ENCODE measurements at places on chromosomes 3 and 15.
A peak's percentile ranks its signal among the peaks of the same experiment; 100 is the strongest.

GRCh38 chr3:69866988-69867720 lies 127.9 kb downstream of the MITF start:
- no peak for DNase-seq

DNA sequence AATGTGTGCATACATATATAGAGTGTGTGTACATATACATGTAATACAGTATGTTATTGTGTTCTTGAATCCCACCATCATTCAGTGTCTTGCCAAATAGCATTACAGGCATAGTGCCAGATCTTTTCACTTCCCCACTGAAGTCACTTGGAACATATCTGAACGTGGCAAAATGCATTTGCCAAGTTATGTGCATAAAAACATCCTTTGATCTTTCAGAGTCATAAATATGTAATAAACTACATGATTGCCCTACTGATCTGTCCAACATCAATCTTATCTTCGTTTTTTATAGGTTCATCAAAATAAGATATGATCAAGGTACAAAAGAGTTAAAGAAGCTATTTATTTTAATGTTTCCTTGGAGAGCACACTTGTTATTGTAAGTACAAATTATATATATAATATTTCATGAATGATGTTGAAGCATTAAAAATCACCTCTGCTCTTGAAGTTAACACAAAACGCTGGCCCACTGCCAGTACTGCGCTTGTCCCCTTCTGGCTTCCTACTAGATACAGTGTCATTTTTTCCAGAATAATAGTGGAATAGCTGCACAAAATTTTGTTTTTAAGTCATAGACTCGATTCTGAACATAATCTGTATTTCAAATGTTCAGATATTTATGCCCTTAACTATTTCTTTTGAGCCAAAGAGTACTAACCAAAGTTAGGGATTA lies 549.5 kb upstream of the ARRDC4 start:
- no peak for DNase-seq

- DNase-seq, result no peak
These were observed 66.2 kb upstream of the FOXP1 start for GRCh38 chr3:71649757-71650156.

- no peak for DNase-seq
These were observed 14.4 kb upstream of the SEC13 start for GRCh38 chr3:10335190-10335738.

- DNase-seq, result no peak
These were observed 101.7 kb downstream of the DAPK2 start for GRCh38 chr15:63944681-63944955.

- no peak for DNase-seq
These were observed 2.2 kb downstream of the INAFM2 start for GRCh38 chr15:40325700-40326099.

GRCh38 chr3:97106652-97106989 lies 292.2 kb downstream of the EPHA6 start:
- DNase-seq, result no peak

DNA sequence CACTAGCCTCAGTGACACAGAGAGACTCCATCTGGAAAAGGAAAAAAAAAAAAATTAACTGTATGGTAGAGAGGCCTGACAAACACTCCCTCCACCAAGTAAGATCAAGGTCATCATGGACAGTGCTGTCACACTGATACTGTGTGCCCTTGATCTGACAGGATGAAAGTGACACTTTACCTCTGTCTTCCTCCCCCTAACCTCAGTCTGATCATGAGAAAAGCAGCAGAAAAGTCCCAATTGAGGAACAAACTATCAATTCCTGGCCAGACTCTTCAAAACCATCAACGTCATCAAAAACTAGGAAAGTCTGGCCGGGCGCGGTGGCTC lies 26.7 kb downstream of the PGPEP1L start:
- no peak for DNase-seq

GRCh38 chr15:58159827-58160386 lies 21.7 kb downstream of the AQP9 start:
- no peak for DNase-seq

DNA sequence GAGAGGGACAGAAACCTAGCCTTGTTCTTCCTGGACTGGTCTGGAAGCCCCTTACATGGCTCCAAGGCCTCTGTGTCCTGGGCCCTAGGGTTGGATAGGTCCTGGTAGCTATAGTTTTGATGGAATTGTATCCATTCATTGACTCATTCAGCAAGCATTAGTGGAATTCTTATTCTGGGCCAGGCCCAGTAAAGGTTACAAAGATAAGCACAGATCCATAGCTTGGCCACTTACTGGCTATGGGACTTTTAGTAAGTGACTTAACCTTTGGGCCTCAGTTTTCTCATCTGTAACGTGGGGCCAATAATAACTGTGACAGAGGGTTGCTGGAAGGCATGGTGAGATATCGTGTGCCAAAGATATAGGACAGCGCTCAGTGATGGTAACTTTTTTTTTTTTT lies 13.6 kb upstream of the DAG1 start:
- no peak for DNase-seq

DNA sequence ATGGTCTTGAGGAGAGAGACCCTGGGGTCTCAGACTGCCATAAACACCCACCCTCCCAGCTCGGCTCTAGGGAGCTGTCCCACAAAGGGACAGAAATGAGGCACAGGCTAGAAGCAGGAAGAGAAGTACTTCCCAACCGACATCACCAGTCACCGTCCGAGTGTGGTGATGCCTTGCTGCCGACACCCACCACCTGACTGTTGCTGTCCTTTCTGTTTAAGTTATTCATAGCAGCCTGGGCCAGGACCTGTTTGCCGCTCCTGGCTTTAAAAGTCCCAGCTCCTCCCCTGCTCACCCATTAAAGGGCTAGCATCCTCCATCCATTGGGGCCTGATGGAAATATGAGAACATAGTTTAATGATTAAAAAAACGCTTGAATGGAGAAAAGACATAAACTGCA lies 13.2 kb upstream of the SPG11 start:
- peak; percentile 67 for DNase-seq

GRCh38 chr3:50203809-50204803 lies 965 bp upstream of the SLC38A3 start:
- DNase-seq, result no peak

- no peak for DNase-seq
These were observed 8.4 kb downstream of the MED12L start for GRCh38 chr3:151093905-151094304.

DNA sequence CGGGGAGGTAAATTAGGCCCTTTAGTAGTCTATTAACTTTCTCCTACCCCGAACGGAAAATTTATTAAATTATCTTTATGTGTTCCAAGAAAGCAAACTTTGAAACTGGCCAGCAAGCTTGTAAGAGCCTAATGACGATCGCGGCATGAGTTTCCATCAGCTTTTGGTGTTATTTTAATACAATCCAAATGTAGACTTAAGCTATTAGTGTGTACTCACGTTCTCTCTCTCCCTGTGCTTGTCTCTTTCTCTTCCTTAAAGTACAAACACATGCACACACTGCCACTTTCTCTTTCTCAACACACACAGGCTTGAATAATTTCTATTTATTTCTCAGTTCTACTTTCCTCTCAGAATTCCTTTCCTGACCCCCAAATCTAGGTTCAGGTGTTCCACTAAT lies 108.8 kb upstream of the MME start:
- no peak for DNase-seq

DNA sequence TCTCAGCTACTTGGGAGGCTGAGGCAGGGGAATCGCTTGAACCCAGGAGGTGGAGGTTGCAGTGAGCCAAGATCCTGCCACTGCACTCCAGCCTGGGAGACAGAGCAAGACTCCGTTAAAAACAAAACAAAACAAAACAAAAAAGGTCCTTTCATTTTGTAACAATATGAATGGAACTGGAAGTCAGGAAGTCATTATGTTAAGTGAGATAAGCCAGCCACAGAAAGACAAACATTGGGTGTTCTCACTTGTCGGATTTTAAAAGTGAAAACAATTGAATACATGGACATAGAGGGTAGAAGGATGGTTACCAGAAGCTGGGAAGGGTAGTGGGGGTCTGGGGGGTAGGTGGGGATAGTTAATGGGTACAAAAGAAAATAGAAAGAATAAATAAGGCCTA lies 12.5 kb upstream of the B3GALNT1 start:
- DNase-seq, result no peak

GRCh38 chr15:88542342-88542733 lies 4.1 kb downstream of the DET1 start:
- no peak for DNase-seq

- no peak for DNase-seq
These were observed 258.6 kb upstream of the RASGRP1 start for GRCh38 chr15:38823263-38823662.

DNA sequence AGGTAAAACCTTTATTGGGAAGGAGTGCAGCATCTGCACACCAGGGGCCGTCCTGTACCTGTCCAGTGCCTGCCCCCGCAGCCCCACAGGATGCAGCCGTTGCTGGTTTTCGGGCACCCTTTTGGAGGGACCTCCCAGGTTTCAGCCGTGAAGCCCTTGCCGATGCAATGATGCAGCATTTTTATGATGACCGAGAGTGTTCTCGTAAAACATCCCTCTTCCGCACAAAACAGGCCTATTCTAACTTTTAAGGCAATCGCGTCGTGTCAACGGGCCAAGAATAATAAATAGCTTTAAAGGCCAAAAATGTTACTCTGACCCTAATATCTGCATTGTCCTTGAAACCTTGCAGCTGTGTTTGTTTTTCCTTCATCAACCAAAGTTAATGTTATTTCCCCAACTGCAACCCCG lies 126.1 kb downstream of the LRRK1 start:
- DNase-seq, result no peak
